AG04450 (cell line): ENCODE measurements at places on chromosomes 6 and 20.

GRCh38 chr6:15259766-15260098 lies 13.9 kb downstream of the JARID2 start:
- DNase-seq, result no peak

GRCh38 chr6:141483598-141484061 lies 649.1 kb upstream of the GJE1 start:
- DNase-seq, result peak; percentile 50

DNA sequence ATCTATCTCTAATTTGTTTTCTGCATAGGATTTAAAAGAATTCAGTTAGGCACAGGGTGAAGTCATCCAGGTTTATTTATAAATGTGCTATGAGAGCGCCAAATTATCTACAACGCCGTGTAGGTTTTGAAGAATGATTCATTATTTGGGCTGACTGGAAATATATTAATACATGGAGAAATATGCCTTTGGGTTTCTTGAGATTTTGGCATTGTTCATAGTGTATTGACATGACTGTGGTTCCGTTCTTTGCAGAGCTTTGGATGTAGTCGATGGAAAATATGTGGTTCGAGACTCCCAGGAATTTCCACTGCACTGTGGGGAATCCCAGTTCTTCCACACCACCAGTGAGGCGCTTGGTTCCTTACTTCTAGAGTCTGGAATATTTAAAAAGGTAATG lies 90.9 kb downstream of the CRYBG1 start:
- no peak for DNase-seq

DNA sequence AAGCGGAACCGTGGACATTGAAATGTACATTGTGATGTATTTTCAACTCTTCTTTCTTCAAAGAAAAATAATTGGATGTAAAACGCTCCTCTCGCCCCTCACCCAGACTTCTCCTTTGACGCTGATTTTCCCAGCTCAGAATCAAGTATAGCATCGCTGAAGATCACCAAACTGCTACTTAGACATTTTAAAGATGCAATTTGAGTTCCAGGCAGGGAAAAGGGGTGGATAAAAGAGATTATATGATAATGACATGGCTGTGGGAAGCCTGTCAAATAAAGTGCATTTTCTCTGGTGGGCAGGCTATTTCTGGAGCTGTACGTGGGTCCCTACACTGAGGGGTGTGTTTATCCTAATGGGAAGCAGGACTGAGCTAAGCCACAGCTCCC lies 240.4 kb downstream of the CDC5L start:
- DNase-seq, result no peak

- DNase-seq, result peak; percentile 11
Observed at GRCh38 chr6:54847799-54848597, 1.4 kb downstream of the FAM83B start.

DNA sequence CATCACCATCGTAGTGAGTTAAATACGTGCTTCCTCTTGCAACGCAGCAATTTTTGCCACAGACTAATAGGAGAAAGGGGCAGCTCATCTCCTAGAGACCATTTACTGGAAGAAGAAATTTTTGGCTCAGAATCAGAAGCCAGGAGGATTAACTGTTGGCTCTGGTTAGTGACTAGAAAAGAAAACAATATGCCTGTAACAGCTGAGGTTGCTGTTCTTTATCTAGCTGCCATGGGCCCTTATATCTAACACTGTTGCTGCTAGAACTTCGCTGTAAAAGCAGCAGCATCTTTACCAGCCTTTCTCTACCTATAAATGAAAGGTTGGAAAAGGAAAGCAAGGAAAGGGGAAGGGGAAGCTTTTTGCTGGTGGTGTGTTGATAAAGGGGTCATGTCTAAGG lies 65.9 kb downstream of the FAM135A start:
- no peak for DNase-seq

DNA sequence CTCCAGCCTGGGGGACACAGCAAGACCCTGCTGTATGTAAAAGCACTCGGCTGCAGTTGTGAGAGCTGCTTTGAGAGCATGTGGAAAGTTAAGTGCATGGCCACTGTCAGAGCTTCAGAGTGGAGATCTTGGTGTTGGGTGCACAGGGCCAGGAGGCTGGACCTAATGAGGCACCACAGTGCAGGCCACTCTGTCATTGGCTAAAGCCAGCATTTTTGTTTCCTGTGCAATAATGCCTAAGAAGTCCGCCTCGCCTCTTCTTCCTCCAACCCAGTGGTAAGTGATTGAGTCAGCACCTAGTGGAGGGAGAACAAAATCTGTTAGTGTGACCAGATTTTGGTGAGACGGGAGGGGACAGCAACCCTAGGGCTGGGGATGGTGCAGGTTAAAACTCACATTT lies 60.6 kb downstream of the SSR1 start:
- no peak for DNase-seq

DNA sequence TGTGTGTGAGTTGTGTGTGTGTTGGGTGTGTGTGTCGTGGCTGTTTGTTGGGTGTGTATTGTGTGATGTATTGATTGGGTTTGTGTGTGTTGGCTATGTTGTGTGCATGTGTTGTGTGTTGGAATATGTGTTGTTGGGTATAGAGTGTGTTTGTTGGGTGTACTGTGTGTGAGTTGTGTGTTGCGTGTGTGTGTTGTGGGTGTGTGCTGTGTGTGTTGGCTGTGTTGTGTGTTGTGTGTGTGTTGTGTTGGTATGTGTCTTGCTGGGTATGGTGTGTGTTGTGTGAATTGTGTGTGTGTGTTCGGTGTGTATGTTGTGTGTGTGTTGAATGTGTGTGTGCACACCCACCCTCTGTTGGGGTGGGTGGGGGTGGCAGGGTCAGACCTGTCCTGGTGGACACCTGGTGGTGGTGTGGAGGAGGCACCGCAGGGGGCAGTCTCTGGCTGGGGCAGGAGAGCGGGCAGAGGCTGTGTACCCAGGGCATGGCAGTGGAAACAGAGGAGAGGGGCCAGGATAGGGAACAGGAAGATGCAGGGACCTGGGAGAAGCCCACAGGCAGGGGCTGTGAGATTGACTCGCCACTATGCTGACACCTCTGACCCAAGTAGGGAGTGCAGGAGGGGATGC lies 25.5 kb upstream of the PXDC1 start:
- no peak for DNase-seq

- no peak for DNase-seq
Observed at GRCh38 chr6:68718385-68719073, 83.4 kb downstream of the ADGRB3 start.

DNA sequence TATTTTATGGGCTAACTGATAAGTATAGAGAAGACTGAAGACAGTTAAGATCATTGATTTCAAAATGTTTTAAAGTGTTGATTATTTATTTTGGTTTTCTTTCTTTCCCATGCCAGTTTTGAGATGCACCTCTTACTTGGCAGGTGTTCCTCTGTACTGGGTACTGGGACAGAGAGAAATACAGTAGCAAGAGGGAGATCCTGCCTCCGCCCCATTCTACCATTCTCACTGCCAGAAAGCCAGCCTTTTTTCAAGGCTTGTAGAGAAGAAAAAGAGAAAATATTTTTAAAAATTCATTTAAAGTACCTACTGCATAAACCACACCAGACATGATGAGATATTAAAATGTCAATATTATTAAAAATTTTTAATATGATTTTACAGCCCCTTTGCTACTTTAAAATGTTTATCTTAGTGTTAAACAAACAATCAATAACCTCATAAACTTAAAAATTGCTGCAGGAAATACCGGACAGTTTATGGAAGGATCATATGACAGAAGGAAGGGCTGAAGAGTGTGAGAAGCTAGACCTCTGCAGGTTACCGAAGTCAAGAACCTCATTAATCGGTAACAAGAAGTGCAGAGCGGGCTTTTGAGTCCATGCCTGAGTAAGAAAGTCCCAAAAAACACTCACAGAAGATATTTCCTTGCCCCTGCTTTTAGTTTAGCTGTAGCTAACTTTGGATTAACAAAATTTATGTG lies 117.8 kb upstream of the ESR1 start:
- DNase-seq, result no peak

- no peak for DNase-seq
Observed at GRCh38 chr6:149235130-149235561, 82.4 kb upstream of the TAB2 start.

DNA sequence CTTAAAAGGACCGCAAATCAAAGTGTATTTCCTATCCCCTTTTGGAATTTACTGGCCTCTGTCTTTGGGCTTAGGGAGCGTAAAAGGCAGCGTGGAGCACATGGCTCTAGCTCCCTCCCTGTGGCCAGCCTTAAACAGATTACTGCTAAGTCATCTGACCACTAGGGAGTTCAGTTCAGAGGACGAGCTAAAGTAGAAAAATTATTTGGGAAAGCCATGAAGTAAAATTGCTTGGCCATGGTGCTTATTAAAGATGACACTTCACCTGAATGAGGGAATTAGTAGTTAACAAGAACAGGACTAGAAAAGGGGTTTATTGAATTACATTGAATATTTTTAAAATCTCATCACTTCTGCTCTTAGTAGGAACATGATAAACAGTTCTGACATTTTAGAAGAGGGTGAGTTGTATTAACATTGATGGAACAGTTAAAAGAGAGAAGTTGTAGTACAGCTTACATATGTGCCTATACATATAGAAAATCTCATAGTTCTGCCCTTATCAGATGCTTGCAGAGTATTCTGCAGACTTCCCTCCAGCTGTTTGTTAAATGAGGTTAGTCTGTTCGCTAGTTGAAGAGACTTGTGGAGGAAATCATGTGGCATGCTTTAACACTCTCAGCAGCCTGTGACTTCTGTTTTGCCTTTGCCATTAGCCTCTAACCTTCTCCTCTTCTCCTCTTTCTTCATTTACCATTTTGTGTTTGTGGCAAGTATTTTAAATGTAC lies 31.2 kb upstream of the MAPK13 start:
- no peak for DNase-seq

DNA sequence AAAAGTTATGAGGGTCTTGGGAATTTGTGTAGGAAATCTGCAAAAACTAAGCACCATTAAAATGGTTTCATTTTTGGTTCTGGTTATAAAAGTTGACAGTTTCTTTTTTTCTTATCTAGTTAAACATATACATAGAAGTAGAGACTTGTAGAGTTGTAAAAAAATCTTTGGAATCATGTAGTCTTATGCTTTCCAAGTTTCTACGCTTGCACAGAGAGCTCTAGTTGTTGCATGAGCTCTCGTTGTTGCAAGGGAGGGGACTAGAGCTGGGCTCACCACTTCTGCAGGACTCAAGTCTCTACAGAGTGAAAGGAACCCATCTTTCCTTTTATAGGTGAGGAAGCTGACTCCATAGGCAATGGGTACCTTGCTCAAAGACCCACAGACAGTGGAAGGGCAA lies 21.6 kb upstream of the CCN2 start:
- no peak for DNase-seq

DNA sequence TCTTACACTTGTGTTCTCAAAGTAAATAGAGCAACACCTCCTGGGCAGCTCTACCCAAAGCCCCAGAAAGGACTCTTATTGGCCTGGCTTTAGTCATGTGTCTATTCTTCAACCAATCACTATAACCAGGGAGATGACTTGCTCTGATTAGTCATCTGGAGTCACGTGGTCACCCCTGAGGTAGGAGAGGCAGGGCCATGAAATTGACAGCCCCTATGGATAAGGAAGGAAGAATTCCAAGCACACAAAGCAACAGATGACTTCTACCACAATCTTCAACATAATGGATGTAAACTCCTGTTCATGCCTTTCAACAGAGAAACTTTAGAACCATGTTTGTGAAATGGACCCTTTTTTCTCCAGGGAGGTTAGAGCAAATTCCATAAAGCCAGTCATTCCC lies 24.6 kb upstream of the EYA2 start:
- DNase-seq, result no peak

DNA sequence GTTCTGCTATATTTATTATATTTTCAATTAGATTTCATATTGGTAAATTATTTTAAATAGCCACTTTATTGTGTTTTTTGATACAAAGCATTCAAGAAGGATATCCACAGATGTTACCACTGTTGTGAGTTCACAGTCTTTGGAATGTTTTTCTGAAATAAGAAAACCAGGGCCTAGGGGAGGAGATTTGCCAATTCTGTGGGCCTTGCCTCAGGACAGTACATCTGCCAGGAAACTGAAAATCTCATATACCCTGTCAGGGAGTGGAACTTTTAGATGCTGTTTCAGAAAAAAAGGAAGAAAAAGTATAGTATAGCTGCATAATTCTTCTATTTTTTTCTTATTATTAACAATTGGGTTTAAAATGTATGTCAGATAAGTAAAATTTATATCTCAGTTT lies 995.9 kb upstream of the ADGRB3 start:
- DNase-seq, result no peak

- DNase-seq, result peak; percentile 16
Observed at GRCh38 chr6:144008120-144008811, at the start of gene PLAGL1. PLAGL1 (minus strand) TSS chr6:144008259; CDS start chr6:143948136, 60,123 bp downstream.

- DNase-seq, result no peak
Observed at GRCh38 chr6:113871975-113872374, 14.8 kb downstream of the MARCKS start.

- DNase-seq, result no peak
Observed at GRCh38 chr6:3665608-3666007, 85.9 kb downstream of the PXDC1 start.

GRCh38 chr6:1629316-1629715 lies 19.6 kb downstream of the FOXC1 start:
- DNase-seq, result no peak

- no peak for DNase-seq
Observed at GRCh38 chr6:139643986-139644385, 269.5 kb upstream of the CITED2 start.

DNA sequence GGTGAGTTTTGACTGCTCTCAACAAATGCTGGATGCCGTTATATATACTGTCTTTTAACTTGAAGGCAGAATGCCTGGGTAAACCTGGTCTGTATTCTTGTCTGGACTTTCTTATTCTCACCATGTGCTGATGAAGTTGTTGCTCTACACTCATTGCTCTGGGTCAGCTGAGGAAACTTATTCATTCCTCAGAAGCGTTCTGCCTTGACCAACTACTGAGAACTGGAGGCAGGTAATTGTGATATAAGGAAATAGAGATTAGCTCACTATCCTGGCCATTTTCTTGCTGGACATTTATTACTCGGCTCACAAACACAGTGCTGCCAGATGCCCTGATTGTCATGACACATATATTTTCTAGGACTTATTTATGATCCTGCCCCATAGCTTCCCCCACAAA lies 103.6 kb downstream of the DNAH8 start:
- DNase-seq, result no peak

- DNase-seq, result no peak
Observed at GRCh38 chr20:532530-532929, 11.1 kb downstream of the CSNK2A1 start.

DNA sequence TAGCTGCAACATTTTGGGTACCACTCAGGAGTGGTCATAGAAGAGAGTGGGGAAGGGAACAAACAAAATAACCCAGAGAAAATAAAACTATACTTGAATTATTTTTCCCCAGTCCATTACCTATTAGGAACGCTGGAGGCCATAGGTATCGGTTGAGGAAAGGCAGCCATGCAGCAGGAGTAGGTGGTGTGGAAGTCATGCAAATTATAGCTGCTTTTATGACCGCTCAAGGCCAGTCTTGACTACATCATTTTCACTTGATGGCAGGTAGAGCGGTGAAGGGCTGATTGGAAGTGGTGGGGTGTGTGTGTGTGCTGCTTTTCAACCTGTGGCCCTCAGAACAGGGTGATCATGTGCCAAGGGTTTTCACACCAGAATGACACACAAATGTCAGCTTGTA lies 36.5 kb upstream of the KIF13A start:
- DNase-seq, result no peak

GRCh38 chr20:63574156-63574828 lies at the start of gene HELZ2:
HELZ2 (minus strand) TSS chr20:63574239; CDS start chr20:63572385, 1,854 bp downstream.
- no peak for DNase-seq

- DNase-seq, result no peak
Observed at GRCh38 chr6:54267798-54268197, 40.4 kb upstream of the TINAG start.
